ENCODE measurements at places on chromosomes 2 and 18.
A peak's percentile ranks its signal among the peaks of the same experiment; 100 is the strongest.

GRCh38 chr2:61554604-61555003, 16.4 kb upstream of the XPO1 start:
- DNase-seq, result no peak

DNA sequence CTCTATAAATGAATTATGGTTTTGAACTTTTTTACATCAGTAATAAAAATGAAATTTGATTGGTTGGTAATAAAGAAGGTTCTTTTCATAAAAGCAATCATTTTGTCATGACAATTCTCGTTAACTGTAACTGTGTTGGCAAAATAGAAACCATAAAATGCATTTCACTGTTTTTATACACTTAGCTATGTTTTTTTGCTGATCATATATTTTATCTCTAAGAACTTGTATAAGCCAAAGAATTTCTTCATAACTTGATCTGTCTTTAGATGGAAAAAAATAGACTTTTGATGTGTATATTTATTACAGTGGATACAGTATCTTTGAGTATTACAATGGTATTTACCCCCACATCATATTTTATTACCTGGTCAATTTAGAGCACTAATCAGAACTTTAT, 9.7 kb downstream of the MTX2 start:
- DNase-seq, result no peak

DNA sequence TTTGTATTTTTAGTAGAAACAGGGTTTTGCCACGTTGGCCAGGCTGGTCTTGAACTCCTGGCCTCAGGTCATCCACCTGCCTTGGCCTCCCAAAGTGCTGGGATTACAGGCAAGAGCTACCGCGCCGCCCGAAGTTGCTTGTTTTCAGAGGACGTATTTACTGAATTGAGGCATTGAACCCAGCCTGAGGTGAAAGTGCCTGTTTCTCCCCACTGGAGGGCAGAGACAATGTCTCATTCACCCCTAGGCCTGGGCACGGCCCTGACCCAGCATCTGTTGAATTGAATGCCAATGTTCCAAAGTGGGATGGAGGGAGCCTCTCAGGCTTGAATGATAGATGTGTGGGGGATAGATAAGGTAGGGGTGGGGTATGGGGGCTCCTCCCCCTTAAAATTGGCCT, 4.5 kb upstream of the TMBIM1 start:
- peak; percentile 23 for DNase-seq

- DNase-seq, result no peak
Observed at GRCh38 chr2:65329525-65329924, 101.9 kb downstream of the ACTR2 start.

GRCh38 chr2:33709951-33710350, 110.9 kb upstream of the FAM98A start:
- no peak for DNase-seq

DNA sequence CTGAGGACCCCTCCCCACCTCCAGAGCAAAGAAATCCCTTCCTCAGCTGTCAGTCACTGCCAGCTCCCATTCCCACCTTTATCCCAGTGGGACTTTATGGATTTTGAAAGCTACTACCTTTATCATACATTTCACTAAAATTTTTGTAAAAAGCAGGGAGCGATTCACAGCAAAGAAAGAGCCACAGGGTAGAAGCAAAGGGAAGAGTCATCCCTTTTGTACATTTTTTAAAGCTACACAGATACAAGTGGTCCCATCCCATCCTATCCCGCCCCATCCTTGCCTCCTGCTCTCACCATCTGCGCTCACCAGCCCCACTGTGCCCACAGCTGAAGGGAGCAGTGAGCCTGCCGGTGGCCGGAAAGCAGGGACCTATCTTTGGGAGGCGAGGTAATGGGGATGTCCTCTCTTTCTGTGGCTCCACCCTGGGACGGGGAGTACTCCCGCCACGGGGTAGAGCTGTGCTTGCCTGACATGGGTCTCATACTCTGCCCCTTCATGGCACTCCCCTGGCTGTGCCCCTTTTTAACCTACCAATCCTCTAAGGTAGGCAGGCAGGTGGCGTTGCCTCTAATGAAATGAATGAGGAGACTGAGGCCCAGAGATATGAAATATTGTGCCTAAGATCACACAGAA, 13.2 kb downstream of the SH2D6 start:
- no peak for DNase-seq

GRCh38 chr2:201285499-201285898, 25.2 kb downstream of the CASP8 start:
- DNase-seq, result no peak

GRCh38 chr18:4060427-4061281, 394.5 kb downstream of the DLGAP1 start:
- DNase-seq, result no peak

DNA sequence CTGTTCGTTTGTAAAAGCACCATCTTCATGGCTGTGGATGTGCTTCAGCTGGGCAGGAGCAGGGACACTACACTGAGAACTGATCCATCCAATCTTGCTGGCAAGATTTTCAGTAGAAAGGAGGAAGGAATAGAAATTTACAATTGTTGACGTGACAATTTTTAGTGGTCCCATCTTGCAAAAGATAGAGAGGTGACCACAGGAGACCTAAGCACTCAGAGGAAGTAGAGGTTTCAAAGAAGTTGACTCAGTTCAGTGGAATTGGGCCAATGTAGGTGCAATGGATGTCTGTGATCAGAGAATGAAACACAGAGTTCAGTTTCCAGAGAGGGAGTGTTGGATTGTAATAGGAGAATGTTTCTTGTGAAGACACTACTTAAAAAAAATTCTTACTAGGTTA, 1.4 kb downstream of the UGT1A5 start:
- DNase-seq, result no peak

DNA sequence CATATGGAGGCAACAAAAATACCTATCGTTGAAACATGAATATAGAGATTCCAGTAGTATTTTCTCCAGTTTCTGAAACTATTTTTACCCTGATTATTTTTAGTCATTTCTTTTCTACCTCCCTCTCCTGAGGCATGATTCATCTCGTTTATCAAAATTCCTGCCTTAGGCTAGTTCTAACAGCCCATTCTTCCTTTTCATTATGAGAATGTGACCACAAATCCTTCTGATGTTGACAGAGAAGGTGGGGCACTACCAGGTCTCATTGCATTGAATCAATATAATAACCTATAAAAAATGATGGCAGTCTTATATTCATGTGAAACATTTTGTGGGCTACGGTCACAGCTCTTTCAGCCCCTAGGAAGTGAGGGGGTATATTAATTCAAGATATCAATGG, 406.5 kb upstream of the UBE2E3 start:
- no peak for DNase-seq

- no peak for DNase-seq
Observed at GRCh38 chr18:35672897-35673296, 91.4 kb downstream of the GALNT1 start.

GRCh38 chr2:222450021-222450420, 25.7 kb downstream of the SGPP2 start:
- DNase-seq, result no peak

GRCh38 chr2:2026252-2026831, 282.0 kb upstream of the PXDN start:
- DNase-seq, result no peak

- DNase-seq, result no peak
Observed at GRCh38 chr2:217941886-217942728, 60.7 kb downstream of the TNS1 start.

- DNase-seq, result no peak
Observed at GRCh38 chr2:70513738-70514137, 39.9 kb downstream of the TGFA start.

DNA sequence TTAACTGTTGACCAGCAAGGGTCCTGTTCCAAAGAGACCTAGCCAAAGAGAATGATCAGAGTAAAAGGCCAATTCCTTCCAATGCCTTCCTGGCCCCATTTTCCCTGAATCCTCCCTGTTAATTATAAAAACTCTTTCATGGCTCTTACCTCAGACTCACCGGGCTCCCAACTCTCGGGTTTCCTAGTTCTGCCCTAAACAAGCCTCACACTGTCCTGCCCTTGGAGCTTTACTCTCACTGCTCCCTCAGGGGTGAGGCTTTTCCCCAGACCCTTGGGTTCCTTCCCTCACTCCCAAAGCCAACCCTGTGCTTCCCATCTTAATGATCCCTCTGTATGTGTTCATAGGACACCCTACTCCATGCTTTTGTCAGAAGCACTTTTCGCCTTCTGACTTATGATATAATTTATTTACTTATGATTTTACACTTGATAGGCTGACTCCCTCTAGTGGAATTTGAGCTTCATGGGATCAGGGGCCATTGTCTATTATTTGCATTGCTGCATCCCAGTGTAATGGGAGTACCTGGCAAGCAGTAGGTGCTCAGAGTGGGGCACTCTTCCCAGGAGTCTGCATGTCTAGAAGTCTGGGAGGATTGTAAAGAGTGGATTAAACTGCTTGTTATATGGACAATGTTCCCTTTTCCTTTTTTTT, 29.9 kb upstream of the ZNG1B start:
- no peak for DNase-seq

GRCh38 chr2:54966165-54966832, 84.0 kb downstream of the RTN4 start:
- DNase-seq, result no peak

- no peak for DNase-seq
Observed at GRCh38 chr2:111703759-111704158, 180.2 kb downstream of the ANAPC1 start.

GRCh38 chr18:811182-811891, 705 bp downstream of the YES1 start:
- peak; percentile 31 for DNase-seq

DNA sequence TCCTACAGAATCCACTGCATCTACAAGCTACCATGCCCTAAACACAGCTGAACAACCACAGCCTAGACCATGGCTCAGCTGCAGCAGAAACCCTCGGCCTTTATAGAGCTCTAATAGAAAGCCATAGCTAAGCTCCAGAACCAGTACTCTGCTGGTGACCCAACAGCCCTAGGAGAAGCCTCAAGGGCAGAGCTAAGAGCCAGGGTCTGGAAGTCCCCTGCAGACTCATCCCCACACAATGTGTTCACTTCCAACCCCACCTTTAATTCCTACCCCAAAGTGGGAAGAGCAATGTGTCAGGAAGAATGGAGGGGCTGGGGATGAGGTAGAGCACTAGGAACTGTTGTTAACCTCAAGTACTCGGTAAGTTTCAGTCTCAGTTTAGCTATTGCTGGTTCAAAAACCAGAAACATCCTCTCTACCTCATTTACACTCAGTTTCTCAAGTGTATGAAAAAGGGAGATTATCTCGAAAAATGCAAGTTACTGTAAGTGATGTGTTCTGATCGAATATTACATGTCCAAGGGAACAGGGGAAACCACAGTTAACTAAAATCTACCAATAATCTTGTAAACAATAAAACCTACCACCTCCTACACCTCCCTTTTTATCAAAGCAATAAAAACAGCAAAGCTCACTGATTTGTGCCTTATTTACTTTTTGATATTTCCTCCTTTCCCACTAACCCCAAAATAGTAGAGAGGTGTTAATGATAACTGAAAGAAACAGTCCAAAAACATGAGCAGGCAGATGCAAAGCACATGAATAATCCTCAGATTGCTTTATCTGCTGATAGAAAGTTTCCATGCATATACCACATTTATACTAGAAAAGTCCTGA, 36.2 kb downstream of the THADA start:
- no peak for DNase-seq

DNA sequence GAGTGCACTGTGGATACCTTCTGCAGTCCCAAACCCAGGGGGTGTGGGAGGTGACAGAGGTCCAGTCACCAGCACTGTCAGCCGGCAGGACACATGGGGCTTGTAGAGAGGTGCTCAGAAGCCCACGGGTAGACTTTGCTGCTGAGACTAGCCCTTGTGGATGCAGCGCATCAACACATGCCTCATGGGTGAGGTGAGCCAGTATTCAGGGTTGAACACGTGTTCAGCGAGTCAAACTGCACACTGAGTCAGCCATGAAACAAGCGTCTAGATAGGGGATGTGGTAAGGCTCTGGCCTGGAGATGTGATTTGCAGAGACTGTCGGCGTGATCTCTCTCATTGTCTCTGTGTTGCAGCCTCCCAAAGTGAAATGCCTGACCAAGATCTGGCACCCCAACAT, 35.8 kb upstream of the SCLY start:
- DNase-seq, result no peak

DNA sequence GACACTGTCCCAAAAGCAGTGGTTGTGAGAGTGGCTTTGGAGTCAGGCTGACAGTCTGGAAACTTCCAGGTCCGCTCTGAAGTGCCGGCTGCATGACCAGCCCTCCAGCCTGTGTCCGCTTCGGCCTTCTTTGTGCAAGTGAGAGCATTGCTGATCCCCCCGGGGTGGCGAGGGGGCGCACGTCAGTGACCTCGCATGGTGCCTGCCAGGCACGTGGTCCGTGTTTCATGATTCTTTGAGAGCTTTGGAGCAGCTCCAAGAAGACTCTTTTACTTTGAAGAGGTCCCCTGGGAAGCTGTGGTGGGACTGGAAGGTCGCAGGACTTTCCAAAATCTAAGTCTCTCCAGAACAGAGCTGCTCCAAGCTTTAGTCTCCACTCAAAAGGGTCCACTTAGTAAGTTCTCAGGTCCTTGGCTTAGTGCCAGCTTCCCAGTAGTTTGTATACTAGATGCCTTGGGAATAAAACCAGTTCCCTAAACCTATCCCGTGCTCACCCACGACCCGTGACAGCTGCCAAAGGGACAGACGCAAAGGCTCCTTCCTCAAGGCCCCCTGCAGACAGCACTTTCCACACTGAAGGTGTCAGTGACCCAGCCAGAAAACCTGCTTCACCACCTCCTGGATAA, 68.8 kb downstream of the ADI1 start:
- DNase-seq, result no peak

GRCh38 chr18:72283148-72283925, 260.8 kb downstream of the CBLN2 start:
- DNase-seq, result no peak

- DNase-seq, result no peak
Observed at GRCh38 chr2:238172439-238172838, 13.7 kb downstream of the ERFE start.

DNA sequence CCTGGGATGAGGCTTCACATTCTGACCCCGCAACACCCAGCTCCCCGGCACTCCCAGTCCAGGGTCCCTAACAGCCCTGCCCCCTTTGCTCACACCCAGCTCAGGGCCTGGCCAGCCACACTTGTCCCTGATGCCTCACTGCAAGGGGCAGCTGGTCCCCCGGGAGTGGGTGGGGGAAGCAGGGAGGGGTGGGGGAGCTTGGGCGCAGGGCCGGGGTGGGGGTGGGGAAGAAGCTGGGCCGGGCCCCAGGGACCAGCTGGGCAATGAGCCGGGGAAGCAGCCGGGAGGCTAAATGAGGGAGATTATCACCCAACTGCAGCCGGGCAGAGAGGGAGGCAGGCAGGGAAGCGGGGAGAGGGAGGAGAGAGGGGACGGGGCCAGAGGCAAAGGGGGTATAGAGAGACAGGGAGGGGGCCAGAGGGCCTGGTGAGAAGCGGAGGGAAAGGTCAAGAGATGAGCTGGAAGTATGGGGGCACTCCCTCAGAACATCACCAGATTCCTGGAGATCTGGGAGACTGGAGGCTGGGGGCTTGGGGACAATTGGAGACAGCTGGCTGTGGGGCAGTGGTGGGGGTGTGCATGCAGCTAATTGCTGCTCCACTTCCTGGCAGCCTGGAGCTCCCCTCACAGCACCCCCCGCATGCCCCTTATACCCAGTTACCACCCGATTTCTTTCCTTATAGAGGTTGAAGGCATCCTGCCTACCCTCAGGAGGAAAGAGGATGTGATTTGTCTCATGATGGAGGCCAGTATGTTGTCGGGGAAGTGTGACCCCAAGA, 2.5 kb upstream of the ASIC4 start:
- DNase-seq, result no peak

All from left hindlimb (tissue), 1 donor.